ENCODE measurements at places on chromosomes 1 and 21.

DNA sequence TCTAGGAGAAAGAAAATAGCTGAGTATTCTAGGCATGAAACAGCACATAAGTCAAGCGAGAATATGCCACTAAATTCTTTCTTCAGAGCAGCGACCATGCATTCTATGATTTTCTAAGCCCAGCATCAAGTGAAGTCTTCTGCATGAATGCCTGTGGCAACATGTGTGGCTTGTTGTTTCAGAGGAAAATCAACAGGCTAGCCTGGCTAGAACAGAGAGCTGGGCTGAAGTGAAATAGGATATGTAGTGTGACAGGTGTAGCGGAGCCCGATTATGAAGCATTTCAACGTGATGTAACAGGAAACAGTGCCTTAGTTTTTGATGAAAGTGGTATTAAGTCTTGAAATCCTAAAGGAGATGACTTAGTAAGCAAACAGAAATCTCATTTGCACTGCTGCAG is 7.0 kb downstream of the CSDE1 start:
- no peak for DNase-seq

GRCh38 chr1:63547621-63548294 is 24.4 kb downstream of the EFCAB7 start:
- no peak for DNase-seq

DNA sequence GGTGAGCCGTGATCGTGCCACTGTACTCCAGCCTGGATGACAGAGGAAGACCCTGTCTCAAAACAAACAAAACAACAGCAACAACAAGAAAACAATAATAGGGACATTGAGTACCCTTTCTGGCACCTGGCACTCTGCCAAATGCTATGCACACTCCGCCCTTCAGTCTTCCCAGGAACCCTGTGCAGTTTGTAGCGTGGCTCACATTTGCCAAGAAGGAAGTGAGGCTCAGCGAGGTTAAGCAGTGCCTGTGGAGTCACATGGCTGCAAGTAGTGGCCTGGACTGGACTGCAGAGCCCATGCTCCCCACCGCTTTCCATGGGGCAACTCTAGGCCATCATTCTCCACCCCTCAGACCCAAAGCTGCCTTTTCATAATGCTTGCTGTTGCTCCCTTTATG is 5.3 kb upstream of the EVA1B start:
- DNase-seq, result no peak

DNA sequence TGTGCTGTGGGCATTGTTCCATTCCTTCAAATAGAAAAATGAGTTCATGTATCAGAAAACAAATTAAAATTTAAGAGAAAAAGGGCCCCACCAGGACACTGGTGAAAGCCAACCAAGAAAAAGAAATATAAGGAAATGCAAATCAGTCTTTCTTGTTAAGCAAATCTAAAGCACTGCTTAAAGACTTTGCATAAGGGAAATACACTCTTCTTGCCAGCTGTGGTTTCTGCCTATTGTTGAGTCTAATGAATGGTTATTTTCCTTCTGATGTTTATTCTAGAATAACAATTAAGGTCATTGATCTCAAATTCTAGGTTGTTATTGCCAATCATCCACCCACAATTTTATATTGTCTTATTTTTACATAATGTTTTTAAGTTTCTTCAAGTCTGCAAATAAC is 158.6 kb upstream of the SNX7 start:
- DNase-seq, result no peak

DNA sequence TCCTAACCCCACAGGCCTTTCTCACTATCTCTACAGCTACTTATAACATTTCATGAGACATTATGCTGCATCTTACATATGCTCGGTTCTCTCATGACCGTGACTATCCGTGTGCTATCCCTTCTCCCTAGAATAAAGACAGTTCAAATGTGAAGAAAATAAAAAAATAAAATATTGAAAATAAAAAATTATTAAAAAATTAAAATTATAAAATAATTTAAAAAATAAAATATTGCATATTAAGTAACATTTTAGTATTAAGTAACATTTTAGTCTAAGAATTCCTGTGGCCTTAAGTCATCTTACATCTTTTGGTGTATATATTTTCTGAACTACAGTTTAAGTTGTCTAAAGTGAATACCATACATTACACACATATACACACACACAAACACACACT is 415.5 kb downstream of the DPYD start:
- DNase-seq, result no peak

Data from activated B cell treated with CpG ODN at 0.5 μM for 24 hours (primary cell).